Activated T-helper 1 cell treated with anti-CD3 and anti-CD28 coated beads, Interleukin-12 subunit alpha, Interleukin-12 subunit beta, Interleukin-2, Interleukin-4 antibody, amounts not matched to agents 30 ng/mL and 10 ng/mL and 1 ng/mL, durations not matched to agents 14 hours and 24 hours and 36 hours (primary cell): ENCODE measurements at places on chromosomes 16 and 17. TPM values are rescaled to one million over a fixed set of nuclear protein-coding genes. Genes with fewer than 3 reads are reported as not detected.

The SLC12A3 gene
- total RNA-seq: not detected in 2 replicates

The RANBP10 gene
- total RNA-seq: 23.0 and 25.7 TPM in 2 replicates

The CD300A gene
- 9.8 and 10.4 TPM in 2 replicates for total RNA-seq

The OR1G1 gene
- not detected in 2 replicates for total RNA-seq

The KRT222 gene
- total RNA-seq: not detected in 2 replicates

The ZNF469 gene
- total RNA-seq: 0.57 and 0.59 TPM in 2 replicates

The DDX42 gene
- total RNA-seq: 147 and 149 TPM in 2 replicates

- no peak for DNase-seq
- no peak overlapping the region for H3K27ac ChIP-seq
- no peak overlapping the region for H3K4me3 ChIP-seq
- no peaks in the 10 kb centered on the region for H3K27me3 ChIP-seq
Measured at GRCh38 chr16:67954421-67955196, 10.7 kb upstream of the LCAT start.

DNA sequence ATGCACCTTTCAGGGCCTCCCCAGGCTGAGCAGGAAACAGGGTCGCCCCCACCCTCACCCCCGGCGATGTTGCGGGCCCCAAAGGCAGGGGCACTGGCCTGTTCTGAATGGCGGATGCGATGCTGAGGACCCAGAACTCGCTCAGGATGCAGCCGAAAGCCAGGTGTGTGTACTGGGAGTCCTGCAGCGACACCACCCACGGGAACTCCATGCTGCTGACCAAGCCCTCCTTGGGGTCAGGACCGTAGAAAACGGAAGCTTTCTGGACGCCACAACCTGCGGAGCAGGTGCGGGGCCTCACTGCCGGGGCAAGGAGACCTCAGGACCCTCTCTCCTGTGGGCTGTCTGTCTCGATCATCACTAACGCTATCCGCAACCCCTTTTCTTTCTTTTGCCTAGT lies 4.0 kb downstream of the PRSS54 start:
- peaks cover 1% of the 10 kb centered on the region for H3K27me3 ChIP-seq
- DNase-seq: no peak
- no peaks in the 10 kb centered on the region for H3K4me1 ChIP-seq
- H3K4me3 ChIP-seq: no peak overlapping the region
- H3K27ac ChIP-seq: no peak overlapping the region

DNA sequence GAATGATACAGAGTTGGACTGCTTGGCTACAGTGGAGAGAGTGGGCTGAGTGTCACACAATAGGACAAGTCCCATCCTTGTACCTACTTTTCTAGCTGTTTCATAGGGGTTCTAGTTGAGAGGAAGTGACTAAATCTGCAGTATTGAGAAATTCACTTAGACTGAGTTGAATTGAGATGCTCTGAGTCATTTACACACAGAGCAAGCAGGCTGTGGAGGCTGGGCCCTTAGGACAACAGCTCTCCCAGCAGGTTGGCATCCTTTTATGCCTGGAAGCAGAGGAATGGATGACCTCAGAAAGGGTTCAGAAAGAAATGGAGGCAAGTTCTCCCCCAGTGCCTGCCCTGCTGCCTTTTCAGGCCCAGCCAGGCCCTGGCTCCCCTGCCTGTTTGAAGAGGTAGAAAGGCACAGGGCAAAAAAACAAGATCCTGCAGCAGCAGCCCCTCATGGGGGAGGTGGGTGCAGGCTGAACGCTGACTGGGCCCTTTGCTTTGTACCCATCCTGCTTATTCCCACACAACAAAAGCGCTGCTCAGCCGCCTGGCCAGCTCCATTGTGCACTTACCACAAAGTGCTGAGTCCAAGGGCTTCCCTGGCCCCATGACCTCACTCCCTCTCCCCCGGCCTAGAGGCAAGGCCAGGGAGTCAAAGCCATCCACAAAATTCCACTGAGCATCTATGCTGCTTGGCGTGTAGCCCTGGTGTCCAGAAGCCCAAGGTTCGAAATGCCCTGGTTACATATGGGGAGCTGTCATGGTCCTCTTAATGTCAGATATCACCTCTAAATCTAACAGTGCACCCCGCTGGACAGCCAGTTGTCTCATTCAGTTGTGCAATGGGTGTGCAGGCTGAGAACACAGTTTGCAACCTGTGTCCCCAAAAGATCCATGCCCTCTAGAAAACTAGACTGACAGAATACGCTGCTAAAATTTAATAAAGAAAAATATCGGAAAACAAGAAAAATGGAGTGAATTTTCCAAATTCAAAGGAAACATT lies 5.4 kb upstream of the CRYBA1 start:
- H3K27me3 ChIP-seq: peaks cover 1% of the 10 kb centered on the region
- no peak for DNase-seq

- H3K36me3 ChIP-seq: no peaks in the 10 kb centered on the region
- no peak overlapping the region for H3K4me3 ChIP-seq
- H3K4me1 ChIP-seq: no peaks in the 10 kb centered on the region
- H3K27ac ChIP-seq: no peak overlapping the region
- H3K27me3 ChIP-seq: peaks cover 18% of the 10 kb centered on the region
Measured at GRCh38 chr17:902463-902862, 77.1 kb downstream of the NXN start.

- peak overlapping the region; percentile 70 for H3K27ac ChIP-seq
- peaks cover 58% of the 10 kb centered on the region for H3K4me1 ChIP-seq
- no peak for DNase-seq
- peaks cover 1% of the 10 kb centered on the region for H3K27me3 ChIP-seq
Measured at GRCh38 chr17:64968652-64969501, 49.6 kb upstream of the LRRC37A3 start.

- peak overlapping the region; percentile 73 for H3K27ac ChIP-seq
- no peaks in the 10 kb centered on the region for H3K36me3 ChIP-seq
- H3K4me3 ChIP-seq: no peak overlapping the region
- no peaks in the 10 kb centered on the region for H3K27me3 ChIP-seq
- H3K4me1 ChIP-seq: peaks cover 9% of the 10 kb centered on the region
Measured at GRCh38 chr17:75738218-75738802, 17.1 kb downstream of the ITGB4 start.
